IMR-90 (cell line): ENCODE measurements at places on chromosomes 11 and 22. TPM values are rescaled to one million over a fixed set of nuclear protein-coding genes. Genes with fewer than 3 reads are reported as not detected.

DNA sequence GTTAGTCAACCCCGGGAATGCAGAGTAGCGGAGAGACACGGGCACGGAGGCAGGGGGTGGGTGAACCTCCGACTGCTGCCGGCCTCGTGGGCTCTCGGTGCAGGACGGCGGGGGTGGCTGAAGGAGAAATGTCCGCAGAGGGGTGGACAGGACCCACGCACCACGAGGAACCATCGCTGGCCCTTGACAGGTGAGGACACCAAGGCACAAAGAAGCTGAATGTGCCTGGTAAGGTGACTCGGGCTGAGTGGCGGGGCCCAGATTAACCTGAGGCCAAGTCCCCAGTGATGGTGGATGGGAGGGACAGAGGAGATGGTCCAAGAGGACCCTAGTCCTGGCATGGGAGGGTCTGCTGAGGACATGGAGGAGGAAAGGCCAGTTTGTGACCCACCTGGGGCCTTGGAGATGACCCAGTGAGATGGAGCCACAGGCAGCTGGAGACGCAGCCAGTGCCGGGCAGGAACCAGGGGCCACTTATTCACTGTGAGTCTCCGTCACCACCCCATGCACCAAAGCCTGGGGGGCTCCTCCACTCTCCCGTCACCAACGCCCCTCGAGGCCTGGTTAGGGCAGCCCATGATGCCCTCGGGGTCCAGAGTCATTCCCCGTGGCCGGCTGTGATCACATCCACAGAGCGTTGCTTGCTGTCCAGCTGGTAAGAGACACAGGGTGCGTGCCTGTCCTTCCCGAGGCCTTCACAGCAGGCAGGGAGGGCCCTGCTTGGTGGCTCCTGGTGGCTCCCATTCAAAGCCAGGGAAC lies 64.2 kb downstream of the CELSR1 start:
- DNase-seq: no peak
- H3K36me3 ChIP-seq: no peaks in the 10 kb centered on the region
- H3K27me3 ChIP-seq: peaks cover 34% of the 10 kb centered on the region
- H3K4me3 ChIP-seq: no peak overlapping the region

MTFP1 gene
- polyA plus RNA-seq: 7.7 and 8.1 TPM in 2 replicates

DNA sequence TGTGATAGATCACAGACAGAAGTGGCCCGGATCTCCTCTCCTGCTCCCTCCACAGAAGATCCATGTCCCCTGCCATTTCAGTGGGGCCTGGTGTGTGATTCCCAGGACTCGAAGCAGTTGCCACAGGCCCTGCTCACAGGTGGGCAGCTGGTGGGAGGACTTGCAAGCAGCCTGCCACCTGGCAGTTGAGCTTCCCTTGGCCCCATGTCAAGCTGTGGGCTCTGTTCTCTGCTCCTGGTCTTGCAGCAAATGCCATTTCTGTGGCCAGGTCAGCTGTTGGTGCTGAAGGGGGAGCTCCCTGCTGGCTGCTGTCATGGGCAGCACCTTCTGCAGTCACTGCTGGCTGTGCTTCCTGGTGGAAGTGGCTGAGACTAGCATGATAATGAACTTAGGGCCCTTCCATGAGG lies 59.1 kb upstream of the SLC22A12 start:
- peaks cover 60% of the 10 kb centered on the region for H3K27me3 ChIP-seq
- DNase-seq: no peak
- peaks cover 2% of the 10 kb centered on the region; the same call in 1 of the 2 replicates for H3K4me1 ChIP-seq
- H3K36me3 ChIP-seq: no peaks in the 10 kb centered on the region
- H3K4me3 ChIP-seq: no peak overlapping the region

- H3K36me3 ChIP-seq: no peaks in the 10 kb centered on the region
- H3K4me3 ChIP-seq: no peak overlapping the region
- no peak for DNase-seq
- no peaks in the 10 kb centered on the region for H3K4me1 ChIP-seq
- H3K27ac ChIP-seq: no peak overlapping the region
These were observed 634.3 kb downstream of the BRD1 start for GRCh38 chr22:49193348-49193747.
